ENCODE measurements at places on chromosomes 2 and 18. TPM values are rescaled to one million over a fixed set of nuclear protein-coding genes. Genes with fewer than 3 reads are reported as not detected.

CDH7 gene
- polyA plus RNA-seq: 0.49 TPM

- DNase-seq: no peak
These were observed 118.9 kb downstream of the LPIN1 start for GRCh38 chr2:11865378-11865777.

DNA sequence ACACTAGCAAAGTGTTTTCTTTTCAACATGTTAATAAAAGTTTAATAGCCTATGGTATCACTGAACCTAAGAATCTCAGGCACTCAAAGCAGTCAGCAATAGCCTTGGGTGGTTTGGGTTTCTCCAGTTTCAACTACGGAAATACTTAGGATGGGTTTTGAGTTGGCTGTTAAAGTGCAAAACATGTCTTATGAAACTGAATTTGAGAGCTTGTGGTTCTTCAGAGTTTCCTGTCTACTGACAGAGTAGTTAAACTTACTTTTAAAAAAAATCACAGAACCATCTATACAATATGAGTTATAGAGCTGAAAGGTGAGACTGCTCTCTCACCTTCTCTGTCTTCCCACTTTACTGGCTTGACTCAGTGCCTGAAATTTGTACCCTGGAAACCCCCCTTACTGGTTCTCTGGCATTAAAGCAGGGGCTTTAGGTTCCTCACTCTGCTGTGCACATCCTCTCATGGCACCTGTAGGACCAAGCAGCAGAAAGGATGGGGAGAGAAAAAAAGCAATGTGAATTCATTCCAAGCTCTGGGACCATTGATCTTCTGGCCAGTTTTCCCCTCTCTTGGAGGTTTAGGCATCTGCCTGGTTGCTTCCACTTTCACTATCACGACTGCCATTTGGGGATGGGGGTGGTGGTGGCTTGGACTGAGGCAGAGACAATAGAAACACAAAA lies 18.1 kb downstream of the CCDC141 start:
- no peak for DNase-seq

DNA sequence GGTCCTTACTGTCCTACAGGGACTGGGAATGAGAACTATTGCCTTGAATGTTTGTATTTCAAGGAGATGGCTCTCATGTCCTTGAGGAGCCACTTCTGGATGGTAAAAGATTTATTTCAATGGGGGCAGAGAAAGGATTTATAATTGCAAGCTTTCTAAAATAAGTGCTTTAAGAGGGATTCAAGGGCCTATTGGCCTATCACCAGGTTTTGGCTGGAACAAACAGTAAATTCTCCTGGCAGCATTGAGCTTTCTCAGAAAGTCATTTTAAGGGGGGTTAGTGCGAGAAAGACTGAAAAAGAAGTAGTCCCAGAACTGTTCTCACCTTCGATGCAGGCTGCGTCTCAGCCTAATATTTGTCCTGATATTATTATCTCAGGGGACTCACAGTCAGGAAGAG lies 29.8 kb downstream of the DPP10 start:
- DNase-seq: peak; percentile 8

GRCh38 chr18:59458575-59458974 lies 99.5 kb upstream of the LMAN1 start:
- no peak for DNase-seq

DNA sequence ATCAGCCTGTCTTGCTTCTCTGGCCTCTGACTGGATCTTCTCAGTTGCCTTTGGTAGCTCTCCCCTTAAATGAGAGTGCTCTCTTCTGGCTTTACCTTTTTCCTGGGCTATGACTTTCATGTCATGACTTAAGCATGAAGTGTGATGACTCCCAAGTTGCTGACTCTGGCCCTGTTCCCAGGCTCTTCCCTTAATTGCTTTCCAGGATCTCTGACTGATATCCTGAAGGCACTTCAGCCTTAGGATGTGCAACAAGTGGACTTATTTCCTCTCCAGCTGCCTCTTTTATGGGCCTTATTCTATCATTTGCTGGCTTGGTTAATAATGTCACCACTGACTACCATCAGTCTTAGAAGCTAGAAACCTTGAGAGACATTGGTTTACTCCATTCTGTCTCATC lies 17.4 kb downstream of the SEMA4F start:
- no peak for DNase-seq

GRCh38 chr2:95001051-95001562 lies 24.4 kb upstream of the MAL start:
- DNase-seq: no peak

GRCh38 chr2:27123302-27124150 lies at the start of gene ABHD1:
Gene ABHD1, plus strand, starts transcription at chr2:27123815. Its CDS starts 134 bp downstream, at chr2:27123949.
- DNase-seq: no peak

GRCh38 chr18:61748004-61748403 lies 144.8 kb downstream of the RNF152 start:
- no peak for DNase-seq

DNA sequence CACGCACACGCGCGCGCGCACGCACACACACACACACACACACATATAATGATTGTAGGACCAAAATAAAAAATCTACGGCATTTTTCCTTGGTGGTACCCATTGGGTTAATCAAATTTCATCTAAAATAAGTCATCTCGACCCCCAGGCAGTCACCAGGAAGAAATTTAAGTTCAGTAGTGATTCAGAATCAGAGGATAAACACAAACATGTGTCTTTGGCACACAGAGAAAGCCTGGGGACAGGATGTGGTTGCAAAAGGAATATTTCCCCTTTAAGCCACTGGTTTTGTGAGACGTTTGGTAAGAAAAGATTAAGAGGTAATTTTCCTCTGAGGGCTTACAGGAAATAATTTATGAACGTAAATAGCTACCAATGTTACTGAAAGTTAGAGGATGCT lies 171.6 kb upstream of the PIEZO2 start:
- no peak for DNase-seq

Measured in hindlimb muscle (tissue), 1 donor.